Activated B cell treated with CpG ODN at 0.5 μM for 24 hours (primary cell): ENCODE measurements at places on chromosomes 7 and 10. TPM values are rescaled to one million over a fixed set of nuclear protein-coding genes. Genes with fewer than 3 reads are reported as not detected.

The LDB3 gene
- not detected in 2 replicates for total RNA-seq

GRCh38 chr7:128396357-128396756, 13.4 kb downstream of the IMPDH1 start:
- DNase-seq: no peak

DNA sequence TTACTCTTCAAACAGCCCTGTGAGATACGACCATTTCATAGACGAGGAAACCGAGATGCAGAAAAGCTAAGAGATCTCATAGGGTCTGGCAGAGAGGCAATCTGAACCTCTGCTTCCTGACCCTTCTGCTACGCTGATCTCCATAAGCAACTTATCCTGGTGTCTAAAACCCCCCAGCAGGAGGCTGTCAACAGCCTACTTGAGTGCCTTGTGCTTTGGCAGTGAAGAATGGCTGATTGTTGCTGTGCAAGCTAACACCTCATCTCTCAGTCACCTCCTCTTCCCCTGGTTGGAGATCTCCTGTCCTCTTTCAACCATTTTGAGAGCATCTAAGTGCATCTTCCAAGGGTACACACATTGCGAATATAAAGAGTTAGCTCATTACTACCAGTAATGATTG, 86.2 kb downstream of the AOAH start:
- no peak for DNase-seq

GRCh38 chr10:116084161-116084560, 188.8 kb downstream of the GFRA1 start:
- DNase-seq: no peak

The MINDY4 gene
- total RNA-seq: 1.2 and 1.3 TPM in 2 replicates

The NKX1-2 gene
- total RNA-seq: not detected in 2 replicates

- no peak for DNase-seq
Observed at GRCh38 chr7:100781255-100781654, 46.1 kb downstream of the EPHB4 start.

DNA sequence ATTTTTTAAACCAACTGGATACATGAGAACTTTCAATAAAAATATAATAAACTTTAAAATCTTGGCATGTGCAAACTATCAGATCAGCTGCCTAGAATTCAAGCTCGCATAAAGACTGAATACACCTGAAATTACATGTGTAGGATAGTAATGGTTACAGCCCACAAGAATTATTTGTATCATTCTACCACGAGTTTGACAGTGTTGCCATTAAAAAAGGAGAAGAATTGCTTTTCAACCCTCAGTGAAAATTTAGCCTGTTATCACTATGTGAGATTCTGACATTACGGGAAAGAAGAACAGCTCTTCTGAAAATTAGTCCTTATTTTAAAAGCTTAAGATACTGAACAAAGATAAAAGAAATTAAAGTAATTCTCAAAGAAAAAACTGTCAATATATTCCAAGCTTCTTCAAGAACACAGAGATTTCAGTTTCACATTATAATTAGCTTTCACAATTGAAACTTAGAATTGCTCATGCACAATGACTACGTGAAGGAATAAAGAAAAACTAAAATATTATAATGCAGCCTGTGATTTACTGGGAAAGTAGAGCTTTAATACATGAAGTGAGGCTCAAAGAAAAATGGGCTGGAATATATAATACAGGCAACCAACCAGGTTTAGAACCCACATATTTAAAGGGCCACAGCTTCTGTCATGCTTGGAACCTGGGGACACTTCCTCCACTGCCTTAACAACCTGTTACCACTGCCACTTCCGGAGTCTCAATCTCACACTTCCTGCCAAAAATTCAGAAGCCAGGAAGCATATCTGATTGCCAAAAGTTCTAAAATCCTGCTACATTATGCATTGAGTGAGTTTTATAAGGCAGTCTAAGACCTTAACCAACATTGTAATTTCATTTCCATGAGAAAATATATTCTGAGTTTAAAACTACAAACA, 23.2 kb downstream of the TPK1 start:
- DNase-seq: no peak

DNA sequence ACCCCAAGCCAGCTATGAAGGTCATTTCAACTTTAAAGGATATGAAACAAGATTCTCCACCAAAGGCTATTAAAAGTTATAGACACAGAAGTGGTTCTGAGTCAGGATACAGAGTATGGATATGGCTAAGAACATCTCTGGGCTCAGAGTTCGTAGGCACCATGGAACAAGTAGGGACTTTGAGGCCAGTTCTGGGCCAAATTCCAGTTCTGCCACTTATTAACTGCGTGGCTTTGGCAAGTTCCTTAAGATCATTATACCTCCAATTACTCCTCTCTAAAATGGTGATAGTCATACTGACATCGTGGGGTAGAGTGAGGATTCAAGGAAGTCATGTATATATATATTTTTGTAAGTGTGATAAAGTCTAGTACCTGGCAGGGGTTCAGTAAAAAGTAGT, 105.8 kb upstream of the NFE2L3 start:
- no peak for DNase-seq

- DNase-seq: no peak
Observed at GRCh38 chr10:90227217-90227656, 525.8 kb downstream of the KIF20B start.

DNA sequence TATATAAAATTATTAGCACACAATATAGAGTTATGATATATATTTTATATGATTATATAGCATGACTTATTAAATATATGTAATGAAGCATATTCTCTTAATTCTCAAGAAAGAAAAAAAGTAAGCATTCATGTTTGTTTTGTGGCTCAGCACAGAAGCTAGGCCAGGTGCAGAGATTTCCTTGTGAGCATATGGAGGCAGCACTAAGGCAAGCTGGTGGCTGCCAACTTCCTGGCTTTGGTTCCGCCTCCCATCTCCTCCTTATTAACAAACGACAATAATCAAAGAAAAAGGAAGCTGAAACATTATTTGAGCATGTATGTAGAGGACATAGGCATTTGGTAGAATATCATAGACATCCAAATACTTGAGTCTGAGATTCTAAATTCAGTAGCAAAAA, 130.3 kb downstream of the ST7 start:
- no peak for DNase-seq

DNA sequence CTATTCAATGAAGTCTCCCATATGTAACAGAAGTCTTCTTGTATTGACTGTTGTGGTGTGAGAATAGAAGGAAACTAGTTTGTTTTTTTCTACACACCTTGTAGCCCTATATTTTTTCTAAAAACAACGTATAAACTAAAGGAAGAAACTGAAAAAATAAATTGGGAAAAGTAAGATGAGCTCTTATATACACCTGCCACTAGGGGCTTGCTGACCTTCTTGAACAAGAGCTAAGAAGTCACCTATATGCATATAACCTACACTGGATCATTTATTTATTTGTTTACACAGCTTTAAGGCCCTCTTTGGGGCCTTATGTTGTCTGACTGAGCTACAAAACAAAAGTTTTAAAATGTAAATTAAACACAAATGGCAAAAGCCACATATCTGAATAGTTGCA, 383.0 kb downstream of the HPSE2 start:
- DNase-seq: no peak

GRCh38 chr7:127581716-127582115, 3.7 kb downstream of the GCC1 start:
- no peak for DNase-seq

DNA sequence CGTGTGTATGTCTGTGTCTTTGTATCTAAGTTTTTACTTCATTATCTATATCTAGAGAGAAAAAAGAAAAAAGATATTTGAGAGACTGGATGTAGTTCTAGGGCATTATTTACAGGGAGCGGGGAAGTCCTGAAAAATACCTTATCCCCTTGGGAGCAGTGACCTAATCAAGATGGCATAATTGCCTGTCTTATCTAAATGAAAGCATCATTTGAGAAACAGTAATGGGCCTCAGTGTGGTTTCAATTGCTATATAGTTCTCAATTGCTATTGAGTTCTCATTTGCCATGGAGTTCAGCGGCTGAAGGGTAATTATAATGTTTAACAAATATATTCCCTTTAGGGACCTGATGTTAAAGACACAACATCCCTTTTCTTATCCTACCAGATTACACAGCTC, 216.5 kb downstream of the PLXNA4 start:
- DNase-seq: no peak

The DGKB gene
- total RNA-seq: not detected in 2 replicates

DNA sequence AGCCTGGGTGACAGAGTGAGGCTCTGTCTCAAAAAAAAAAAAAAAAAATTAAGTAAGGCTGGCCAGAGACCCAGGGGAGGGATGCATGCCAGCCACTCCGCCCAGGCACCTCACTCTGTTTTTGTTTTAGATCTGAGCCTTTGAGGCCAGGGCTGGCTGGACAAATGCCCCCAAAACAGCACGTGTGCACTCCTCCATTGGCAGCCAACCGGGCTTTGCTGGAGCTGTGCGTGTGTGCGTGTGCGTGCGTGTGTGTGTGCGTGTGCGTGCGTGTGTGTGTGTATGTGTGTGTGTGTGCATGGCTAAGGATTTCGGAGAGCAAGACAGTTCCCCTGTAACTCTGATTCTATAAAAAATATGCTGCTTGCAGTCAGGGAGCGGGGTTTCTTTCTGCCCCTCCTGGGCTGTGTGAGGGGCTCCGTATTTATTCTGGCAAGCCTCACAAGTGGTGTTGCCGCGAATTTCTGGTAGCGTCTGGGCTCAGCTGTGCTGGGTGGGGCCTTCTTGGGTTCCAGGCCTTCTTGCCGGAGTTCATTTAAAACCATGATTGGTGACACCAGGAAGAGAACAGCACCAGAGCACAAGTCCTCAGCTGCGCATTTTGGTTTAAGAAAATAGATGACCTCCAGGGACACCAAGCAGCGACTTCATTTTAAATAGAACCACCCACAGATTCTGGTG, 28.1 kb upstream of the UNCX start:
- DNase-seq: no peak

The CRPPA gene
- total RNA-seq: 0.91 and 1.5 TPM in 2 replicates

DNA sequence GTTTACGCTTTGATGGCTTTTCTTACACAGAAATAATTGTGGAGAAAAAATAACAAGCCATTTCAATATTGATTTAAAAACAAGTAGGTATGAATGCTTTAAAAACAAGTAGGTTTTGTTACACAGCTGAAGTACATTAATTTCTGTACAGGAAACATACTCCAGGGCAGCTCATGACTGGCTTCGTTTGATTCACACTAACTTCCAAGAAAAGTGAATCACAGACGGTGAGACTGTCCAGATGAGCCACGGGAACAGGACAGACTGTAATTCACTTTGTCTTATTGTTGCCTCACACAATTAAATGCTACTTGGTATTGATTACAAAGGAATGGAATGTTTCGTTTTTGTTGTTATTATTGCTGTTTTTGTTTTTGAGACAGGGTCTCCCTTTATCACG, 26.6 kb upstream of the SNX10 start:
- no peak for DNase-seq

DNA sequence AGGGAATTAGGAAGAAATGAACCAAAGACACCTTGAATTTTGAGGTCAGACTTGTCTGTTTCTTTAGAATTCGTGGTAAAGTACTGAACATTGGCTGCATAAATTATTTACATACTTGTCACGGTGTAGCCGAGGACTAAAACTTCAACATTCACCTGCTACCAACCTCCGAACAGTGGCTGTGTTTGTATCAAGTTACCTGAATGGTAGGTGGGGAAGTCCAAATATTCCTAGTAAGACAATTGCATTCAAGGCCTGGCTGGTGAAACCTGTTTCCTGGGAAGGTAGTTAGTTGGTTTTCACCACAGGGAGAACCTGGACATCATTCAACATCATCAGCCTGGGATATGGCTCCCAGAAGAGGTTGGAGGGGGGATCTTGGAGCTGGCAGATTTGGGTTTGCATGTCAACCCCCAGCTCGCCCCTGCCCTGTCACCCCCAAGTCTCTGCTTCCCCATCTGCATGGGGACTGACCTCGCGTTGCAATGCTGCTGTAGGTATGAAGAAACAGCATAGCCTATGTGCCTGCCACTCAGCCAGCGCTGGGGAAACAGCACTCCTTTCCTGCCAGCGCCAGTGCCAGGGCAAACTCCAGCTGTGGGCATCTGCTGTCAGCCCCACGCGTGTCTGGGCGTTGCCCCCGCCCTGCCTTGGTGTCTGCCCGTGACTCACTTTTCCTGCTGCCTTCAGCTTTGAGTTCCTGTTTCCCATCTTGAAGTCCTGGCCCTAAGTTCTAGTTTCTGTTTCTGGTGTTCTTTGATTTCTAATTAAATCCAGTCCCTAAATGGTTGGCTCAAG, 12.7 kb upstream of the LARP4B start:
- DNase-seq: no peak

DNA sequence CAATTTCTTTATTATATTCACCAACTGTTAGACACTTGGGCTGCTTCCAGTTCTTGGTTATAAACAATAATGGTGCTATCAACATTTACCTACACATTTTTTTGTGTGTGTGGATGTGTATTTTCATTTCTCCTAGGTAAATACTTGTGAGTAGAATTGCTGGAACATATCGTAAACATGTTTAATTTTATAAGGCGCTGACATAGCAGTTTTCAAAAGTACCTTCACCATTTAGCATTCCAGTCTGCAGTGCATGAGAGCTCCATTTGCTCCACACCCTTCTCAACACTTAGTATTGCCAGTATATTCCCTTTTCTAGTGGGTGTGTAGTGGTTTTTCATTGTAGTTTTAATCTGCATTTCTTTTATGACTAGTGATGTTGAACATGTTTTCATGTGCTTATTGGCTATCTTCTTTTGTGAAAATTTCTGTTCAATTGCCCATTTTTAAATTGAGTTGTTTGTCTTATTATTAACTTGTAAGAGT, 59.6 kb upstream of the FAM204A start:
- no peak for DNase-seq

The ZDHHC4 gene
- total RNA-seq: 33.2 and 37.4 TPM in 2 replicates

GRCh38 chr7:30702200-30702599, 19.9 kb upstream of the CRHR2 start:
- no peak for DNase-seq

The ELN gene
- not detected in 2 replicates for total RNA-seq

- no peak for DNase-seq
Observed at GRCh38 chr10:53256623-53257022, 484.0 kb upstream of the MBL2 start.

DNA sequence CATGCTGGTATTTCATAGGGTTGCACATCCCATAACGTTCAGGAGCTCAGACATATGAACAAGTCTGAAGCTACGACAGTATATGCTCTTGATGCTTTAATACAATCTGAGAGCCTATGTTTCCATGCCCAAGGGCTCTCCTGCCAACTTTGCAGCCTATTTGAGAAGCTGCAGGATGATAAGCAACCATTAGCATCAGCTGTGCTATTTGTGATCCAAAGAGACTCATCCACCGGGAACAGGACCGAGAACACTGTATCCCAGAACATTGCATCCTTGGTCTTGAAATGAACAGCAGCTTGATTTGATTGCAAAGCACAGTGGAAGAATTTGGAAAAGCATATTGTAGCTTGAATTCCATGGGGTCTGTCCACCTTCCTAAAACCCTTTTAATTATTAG, 156.2 kb upstream of the PTER start:
- DNase-seq: no peak

DNA sequence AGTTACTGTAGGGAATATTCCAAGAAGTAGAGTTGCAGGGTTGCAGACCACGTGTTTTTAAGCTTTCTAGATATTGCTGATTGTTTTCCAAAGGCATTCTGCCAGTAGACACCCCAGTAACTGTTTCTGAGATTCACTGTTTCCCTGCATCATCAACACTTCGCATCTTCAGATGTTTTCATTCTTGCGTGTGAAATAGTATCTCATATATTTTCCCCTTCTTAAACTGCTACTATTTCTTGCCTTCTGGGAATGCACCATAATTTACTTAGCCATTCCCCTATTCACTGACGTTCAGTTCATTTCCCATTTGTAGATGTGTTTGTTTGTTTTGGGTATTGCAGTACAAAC, 30.7 kb downstream of the ALOX5 start:
- DNase-seq: no peak
